ENCODE measurements at places on chromosomes 7 and 10. TPM values are rescaled to one million over a fixed set of nuclear protein-coding genes. Genes with fewer than 3 reads are reported as not detected.
A peak's percentile ranks its signal among the peaks of the same experiment; 100 is the strongest.

- peak; percentile 81 for DNase-seq
Measured at GRCh38 chr7:84674236-84674913, 479.8 kb upstream of the SEMA3A start.

DNA sequence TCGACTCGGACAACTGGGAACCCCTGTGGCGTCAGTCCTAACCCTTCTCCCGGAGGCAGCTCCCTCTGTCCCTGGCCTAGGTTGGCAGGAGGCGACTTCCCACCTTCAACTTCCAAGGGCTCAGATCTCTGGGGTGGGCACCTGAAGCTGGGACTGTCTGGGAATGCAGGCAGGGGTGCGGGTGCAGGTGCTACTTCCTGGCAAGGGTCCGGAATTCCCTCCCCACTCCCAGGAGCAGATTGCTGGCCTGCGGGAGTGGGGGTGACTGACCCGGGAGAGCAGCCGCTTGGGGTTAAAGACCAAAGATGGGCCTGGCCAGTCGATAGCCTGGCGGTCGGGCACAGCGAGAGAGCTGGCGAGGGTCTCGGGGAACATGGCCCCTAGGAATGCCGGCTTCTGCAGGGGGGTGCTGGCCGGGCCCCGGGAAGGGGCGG, 387 bp downstream of the EPHA1 start:
- no peak for DNase-seq

GRCh38 chr10:49212783-49213182, 24.6 kb upstream of the TMEM273 start:
- DNase-seq, result no peak

GRCh38 chr10:51251110-51251509, 176.8 kb downstream of the PRKG1 start:
- DNase-seq, result peak; percentile 8

GRCh38 chr10:74032900-74033655, 35.2 kb downstream of the VCL start:
- DNase-seq, result no peak

- DNase-seq, result no peak
Measured at GRCh38 chr10:1394155-1394912, 338.1 kb downstream of the WDR37 start.

- DNase-seq, result peak; percentile 40
Measured at GRCh38 chr10:80136134-80136571, 3.6 kb downstream of the PLAC9 start.

GRCh38 chr7:138886501-138886917, 88.5 kb upstream of the ATP6V0A4 start:
- peak; percentile 84 for DNase-seq

GRCh38 chr10:88385601-88386203, 197.4 kb downstream of the RNLS start:
- DNase-seq, result no peak

GRCh38 chr10:74114041-74114448, 36.6 kb downstream of the AP3M1 start:
- no peak for DNase-seq

DNA sequence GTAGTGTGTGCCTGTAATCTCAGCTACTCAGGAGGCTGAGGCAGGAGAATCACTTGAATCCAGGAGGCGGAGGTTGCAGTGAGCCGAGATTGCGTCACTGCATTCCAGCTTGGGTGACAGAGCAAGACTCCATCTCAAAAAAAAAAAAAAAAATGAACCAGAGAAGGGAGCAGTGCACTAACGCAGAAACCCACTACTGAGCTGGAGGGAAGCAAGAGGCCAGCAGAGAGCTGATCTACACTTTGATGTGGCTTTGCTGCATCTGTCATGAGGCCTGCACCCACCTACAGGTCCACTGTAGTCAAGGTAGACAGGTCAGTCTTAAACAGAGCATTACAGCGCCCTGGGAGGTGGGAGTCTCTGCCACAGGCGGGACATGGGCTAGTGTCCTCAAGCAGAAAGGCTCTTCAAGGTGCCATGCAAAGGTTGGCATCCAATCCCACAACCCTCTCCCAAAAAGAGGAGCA, 30.0 kb downstream of the MAT1A start:
- DNase-seq, result no peak

DNA sequence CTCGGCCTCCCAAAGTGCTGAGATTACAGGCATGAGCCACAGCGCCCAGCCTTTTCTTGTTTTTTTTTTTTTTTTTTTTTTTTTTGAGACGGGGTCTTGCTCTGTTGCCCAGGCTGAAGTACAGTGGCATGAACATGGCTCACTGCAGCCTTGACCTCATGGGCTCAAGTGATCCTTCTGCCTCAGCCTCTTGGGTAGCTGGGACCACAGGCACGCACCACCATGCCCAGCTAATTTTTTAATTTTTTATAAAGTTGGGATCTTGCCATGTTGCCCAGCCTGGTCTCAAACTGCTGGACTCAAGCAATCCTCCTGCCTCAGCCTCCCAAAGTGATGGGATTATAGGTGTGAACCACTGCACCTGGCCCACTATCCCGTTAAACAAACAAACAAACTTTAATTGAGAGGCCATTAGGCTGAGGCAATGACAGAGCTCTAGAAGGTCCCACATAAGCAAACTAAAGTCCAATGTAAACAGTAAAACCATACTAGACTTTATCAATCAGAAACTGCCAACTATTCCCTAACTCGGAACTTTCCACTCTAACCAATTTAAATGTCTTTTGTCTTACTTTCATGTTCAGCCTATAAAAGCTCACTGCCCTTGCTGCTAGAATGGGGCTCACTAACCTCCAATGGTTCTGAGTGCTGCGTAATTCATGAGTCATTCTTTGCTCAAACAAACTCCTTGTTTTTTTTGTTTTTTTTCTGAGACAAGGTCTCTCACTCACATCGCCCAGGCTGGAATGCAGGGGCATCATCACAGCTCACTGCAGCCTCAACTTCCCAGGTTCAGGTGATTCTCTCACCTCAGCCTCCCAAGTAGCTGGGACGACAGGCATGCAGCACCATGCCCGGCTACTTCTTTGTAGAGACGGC, 1.9 kb downstream of the DHX32 start:
- peak; percentile 79 for DNase-seq

GRCh38 chr10:87771871-87772500, 46.0 kb downstream of the ATAD1 start:
- DNase-seq, result peak; percentile 65

DNA sequence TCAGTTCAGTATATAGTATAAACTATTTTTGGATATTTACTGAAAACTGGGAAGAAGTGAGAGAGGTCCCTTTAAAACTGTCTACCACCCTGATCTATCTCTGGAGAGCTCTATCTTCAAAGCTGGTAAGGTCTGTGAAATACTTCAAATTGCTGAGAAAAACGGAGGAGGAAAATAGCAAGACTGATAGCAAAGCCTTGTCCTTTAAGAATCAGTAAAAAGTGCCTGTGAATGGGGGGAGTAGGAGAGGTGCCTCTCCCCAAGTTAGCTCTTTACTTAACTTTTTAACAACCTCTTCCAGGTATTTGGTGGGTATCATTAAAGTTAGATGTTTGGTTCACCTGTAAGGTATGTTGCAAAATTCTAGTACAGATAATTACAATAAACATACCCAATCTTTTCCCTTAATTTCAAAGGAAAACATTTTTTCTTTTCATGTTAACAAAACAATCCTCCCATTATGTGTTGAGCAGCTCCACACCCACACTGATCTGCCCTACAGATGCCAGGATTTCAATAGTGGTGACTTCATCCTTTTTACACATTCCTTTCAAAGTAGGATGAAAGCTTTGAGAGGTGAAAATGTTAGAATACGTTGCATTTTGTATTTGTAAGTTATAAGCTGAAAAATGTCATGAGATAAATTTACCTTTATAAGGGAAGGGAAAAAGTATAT, 149.2 kb downstream of the CRPPA start:
- DNase-seq, result no peak

DNA sequence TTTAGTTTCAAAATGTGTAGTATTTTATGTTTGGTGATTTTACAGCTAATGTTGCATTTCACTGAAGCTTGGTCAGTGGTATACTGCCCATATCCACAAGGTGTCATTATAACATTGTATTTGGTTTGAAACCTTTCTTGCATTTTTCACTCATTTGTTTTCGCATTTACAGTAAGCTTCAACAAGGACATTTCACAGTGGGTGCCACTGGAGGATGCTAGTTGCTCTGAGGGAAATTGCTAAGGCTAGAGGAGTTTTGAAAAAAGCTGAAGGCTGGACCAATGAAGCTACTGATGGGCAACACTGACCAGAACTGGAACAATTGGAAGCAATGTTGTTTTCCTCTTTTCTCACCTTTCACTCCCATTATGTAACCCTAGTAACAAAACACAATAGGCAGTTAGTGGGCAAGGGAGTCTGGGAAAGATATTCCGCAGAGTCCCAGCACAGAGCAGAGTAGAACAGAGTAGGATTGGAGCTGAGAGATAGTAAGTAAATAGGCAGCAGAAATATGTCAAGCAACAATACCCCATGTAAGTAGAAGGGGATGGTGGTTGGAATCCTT, 23.6 kb upstream of the SRI start:
- peak; percentile 62 for DNase-seq

- DNase-seq, result peak; percentile 40
Measured at GRCh38 chr10:50398381-50398780, 147.1 kb upstream of the ASAH2 start.

DNA sequence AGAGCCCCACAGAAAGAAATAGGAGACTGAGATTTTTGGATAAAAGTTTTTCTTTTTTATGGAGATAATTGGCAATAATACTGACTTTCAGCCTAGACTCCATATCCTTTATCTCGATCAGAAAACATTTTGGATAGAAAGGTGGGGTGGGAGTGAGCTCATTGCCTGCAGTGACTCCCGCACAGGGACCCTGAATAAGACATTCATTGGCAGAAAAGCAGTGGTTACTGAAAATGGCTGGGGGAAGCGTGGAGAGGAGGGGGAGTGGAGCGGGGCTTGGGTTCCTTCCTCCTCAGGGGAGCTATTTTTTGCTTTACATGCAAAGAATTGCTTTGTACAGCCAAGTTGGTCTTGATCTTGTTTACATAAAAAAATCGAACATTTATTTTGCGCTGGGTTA, 90.4 kb upstream of the BMPER start:
- DNase-seq, result no peak

GRCh38 chr10:5608608-5609220, 57.7 kb downstream of the ASB13 start:
- no peak for DNase-seq

DNA sequence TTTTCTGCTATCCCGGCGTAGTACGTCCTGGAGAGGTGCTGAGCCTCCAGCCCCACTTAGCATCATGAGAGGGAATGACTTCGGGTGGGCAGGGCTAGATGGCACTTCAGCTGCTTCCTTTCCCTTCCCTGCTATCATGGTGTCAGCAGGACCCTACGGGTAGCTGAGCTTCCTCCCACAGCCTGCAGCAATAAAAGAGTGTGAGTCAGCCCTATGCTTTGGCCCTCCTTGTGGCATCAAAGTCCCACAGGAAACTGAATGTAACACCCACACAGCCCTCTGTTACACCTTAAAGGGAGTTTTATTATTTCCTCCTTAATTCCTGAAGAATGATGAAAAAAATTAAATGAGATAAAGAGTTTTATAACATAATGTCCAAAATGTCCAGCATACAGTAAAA, 458.1 kb downstream of the RPS24 start:
- no peak for DNase-seq

DNA sequence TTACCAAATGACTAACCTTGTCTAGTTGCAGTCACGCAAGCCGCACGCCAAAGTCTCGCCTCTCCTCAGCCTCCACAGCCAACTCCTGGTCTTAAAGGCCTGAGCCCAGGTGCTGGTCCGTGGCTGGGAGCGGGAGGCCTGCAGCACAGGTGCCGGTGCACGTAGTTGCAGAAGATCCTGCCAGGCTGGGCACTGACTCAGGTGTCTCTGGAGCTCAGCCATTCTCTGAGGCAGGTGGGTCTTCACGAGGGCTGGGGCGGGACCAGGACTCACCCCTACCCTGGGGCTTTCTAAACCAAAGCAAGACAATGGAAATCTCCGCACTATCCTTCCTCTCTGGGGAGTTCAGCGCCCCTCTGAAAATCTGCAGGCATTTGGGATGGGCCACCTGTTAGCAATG, 216.4 kb downstream of the MLLT10 start:
- DNase-seq, result no peak

DNA sequence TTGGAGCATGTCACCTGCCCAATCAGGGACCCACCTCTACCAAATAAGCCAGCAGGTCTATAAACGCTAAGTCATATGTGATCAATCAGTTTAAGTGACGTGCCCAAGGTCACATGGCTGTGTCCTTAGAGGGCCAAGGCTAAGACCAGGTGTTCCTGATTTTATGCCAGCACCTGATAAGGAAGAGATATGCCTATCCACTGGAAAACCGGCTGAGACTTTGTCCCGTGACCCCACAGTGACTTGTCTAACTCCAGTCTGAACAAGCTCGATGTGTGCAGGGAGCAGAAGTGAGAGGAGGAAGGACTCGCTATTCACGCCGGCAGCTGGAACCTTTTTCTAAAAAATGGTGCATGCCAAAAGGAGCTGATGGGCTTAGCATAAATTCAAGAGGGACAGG, 57.0 kb downstream of the PRKAG2 start:
- DNase-seq, result no peak

GRCh38 chr7:12139416-12139815, 71.7 kb upstream of the TMEM106B start:
- DNase-seq, result no peak

- no peak for DNase-seq
Measured at GRCh38 chr10:55870186-55870585, 490.9 kb downstream of the ZWINT start.

DNA sequence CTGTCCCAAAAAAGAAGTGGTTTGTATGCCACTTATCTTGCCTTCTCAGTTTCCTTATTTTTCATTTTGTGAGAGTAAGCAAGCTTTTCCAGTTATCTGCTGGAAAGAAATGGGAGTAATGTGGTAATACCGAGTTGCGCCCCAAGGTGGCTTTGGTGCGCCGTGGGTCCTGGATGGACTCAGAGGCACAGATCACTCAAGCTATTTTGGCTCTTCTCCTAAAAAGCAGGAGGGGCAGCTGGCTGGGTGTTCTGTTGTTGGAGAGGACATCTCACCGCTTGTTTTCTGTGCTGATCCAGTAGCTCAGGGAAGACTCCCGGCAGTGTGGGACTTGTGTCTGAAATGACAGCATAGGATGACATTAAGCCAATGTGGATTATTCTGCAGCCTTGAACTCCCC, 16.4 kb downstream of the PRKRIP1 start:
- DNase-seq, result peak; percentile 62

Gene SLC18A2
- not detected for total RNA-seq

Gene SPDYE5
- not detected for total RNA-seq

Gene NAT16
- not detected for total RNA-seq

Gene GPRIN2
- total RNA-seq, result 0.09 TPM

Gene SPDYE11
- total RNA-seq, result not detected

Gene ZNF365
- not detected for total RNA-seq

Gene CUL1
- total RNA-seq, result 71.1 TPM

Gene TUBAL3
- 0.34 TPM for total RNA-seq

Gene LRRD1
- under 0.01 TPM for total RNA-seq

Gene EZH2
- 18.1 TPM for total RNA-seq

Gene GPER1
- 2.0 TPM for total RNA-seq

Gene PDE6C
- not detected for total RNA-seq

All from dermis blood vessel endothelial cell (primary cell).